Gastrocnemius medialis (tissue), 4 donors: ENCODE measurements at places on chromosomes 6 and 20. TPM values are rescaled to one million over a fixed set of nuclear protein-coding genes. Genes with fewer than 3 reads are reported as not detected.

TGM3 gene
- total RNA-seq: not detected

DNA sequence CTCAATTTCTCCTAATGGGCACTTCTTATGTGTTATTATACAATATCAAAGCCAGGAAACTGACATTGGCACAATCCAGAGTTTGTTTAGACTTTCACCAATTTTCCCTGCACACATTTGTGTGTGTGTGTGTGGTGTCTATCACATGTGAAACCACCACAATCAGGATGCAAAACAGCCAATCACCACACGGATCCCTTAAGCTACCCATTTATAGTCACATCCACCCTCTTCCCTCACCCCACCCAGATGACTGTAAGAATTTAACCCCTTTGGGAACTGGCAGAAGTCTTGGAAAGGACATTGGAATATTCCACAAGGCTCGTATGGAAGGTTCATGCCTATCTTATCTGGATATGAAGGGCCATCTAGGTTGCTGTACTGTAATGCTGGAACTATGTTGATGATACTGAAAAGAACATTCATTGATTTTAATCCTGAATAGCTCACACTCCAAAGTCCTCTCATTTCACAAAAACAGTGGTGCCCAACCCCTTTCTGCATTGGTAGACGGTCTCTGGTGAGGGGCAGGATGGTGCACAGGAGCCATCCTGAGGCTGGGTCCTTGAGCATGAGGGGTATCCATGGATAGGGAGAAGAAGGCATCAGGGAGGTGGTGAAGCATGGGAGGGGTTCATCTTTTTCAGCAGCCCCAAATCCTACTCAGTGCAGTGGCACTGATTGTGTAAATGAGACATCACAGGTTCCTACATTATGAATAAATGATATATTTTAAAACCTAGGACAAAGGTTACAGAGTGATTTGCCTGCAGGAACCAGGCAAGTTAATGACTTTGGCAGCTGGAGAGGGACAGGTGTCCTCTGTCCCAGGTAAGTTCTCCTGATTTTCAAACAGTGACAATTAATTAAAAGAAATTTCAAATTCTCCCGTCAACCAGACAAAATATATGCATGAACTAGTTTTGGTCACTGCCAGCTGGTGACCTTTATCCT, 12.1 kb upstream of the CTCFL start:
- no peaks in the 10 kb centered on the region for H3K36me3 ChIP-seq
- no peaks in the 10 kb centered on the region for H3K4me1 ChIP-seq
- no peak overlapping the region for H3K27ac ChIP-seq
- no peak overlapping the region for H3K4me3 ChIP-seq
- peaks cover 3% of the 10 kb centered on the region for H3K27me3 ChIP-seq
- no peak for DNase-seq

DNA sequence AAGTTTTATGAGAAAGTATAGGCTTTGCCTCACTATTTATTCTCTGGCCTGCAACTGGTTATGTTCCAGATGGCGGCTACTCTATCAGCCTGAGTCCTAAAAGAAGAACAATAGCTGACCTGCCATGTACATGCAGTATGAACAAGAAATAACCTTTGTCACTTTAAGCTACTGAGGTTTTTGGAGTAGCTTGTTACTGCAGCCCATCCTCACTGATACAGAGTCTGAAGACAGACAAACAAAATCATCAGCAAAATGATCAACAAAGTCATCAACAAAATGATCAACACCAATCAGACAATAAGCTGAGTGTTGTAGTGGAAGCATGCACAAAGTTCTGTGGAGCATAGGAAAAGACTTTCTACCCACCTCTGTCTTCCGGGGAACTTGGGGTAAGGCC, 82.5 kb downstream of the PLCG1 start:
- no peaks in the 10 kb centered on the region for H3K27me3 ChIP-seq
- H3K36me3 ChIP-seq: no peaks in the 10 kb centered on the region
- H3K4me1 ChIP-seq: peaks cover 15% of the 10 kb centered on the region
- H3K27ac ChIP-seq: no peak overlapping the region
- no peak overlapping the region for H3K4me3 ChIP-seq

GRCh38 chr6:30938730-30939129, 2.0 kb upstream of the MUCL3 start:
- no peak overlapping the region for H3K27ac ChIP-seq
- no peaks in the 10 kb centered on the region for H3K27me3 ChIP-seq
- H3K4me1 ChIP-seq: no peaks in the 10 kb centered on the region

DNA sequence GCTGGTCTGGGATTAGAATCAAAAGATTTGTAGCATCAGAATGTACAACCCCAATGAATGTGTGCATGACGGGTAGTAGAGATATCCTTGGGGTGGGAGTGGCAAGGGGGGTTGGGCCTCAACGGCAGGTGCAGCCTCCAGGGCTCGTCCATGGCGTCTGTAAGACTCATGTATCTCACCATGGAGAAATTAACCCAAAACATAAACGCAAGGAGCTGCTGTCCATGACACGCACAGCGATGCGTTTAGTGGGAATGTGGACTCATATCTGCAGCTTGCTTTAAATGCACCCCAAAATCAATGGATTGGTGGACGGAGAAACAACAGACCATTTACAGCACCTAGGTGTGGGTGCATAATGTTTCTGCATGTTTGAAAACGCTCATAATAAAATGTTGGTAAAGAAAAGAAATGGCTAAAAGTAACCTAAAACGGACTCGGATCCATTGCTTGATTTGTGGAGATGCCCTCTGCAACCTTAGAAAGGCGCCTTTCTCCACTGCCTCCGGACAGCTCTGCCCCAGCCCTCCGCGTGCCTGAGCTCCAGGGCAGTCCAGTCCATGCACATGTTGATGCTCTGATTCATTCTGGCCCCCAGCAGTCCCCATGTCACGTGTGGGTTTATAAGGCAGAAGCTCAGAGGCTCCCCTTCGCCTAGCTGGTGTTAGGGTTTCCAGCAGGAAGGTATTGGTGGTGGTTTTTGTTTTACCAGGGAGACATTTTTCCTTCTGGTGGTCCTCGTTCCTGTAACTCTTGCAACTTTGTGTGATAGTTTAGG, 24.5 kb downstream of the PYGB start:
- peak overlapping the region; percentile 89 for H3K27ac ChIP-seq
- H3K4me1 ChIP-seq: peaks cover 32% of the 10 kb centered on the region
- H3K27me3 ChIP-seq: no peaks in the 10 kb centered on the region
- no peak overlapping the region for H3K4me3 ChIP-seq

GRCh38 chr6:106086814-106087175, 659 bp downstream of the PRDM1 start:
- H3K4me1 ChIP-seq: peaks cover 7% of the 10 kb centered on the region
- H3K27ac ChIP-seq: no peak overlapping the region
- H3K27me3 ChIP-seq: peaks cover 13% of the 10 kb centered on the region

DNA sequence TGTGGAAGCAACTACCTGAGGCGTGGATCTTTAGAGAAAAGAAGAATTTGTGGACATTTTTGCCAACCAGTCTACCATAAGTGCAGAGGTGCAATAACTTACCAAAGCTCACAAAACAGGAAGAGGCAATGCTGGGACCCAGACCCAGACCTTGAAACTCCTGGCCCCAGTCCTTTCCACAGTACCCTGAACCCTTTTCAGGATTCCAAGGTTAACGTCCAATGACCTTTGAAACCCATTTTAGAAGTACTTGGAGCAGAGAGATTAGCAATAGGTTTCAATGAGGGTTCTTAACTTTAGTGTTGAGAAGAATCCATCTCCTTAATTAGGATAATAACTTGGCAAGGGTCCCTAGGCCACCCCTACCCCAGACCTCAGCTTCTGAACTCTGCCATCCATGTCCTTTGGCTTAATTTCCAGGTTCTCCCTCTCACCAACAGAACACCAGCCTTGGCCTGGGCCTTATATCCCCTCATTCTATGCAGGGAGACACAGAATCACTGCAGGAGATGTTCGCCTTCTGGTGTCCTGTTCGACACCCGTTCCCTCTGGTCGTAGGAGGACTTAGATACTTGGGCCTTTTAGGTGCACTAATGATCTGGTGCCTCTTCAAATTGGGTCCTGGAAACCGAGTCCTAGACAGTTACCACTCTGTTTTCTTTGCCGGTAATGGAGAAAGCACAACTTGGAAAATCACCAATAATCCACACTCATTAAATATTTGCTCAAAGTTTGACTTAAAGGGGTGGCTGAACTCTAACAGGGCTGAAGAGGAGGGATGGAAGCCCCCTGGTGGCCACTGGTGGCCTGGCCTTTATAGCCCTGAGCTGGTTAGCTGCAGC, 40.6 kb downstream of the ISM1 start:
- H3K36me3 ChIP-seq: no peaks in the 10 kb centered on the region
- no peaks in the 10 kb centered on the region for H3K4me1 ChIP-seq
- no peak overlapping the region for H3K4me3 ChIP-seq
- no peak overlapping the region for H3K27ac ChIP-seq
- H3K27me3 ChIP-seq: no peaks in the 10 kb centered on the region

- H3K4me1 ChIP-seq: peaks cover 23% of the 10 kb centered on the region
- H3K4me3 ChIP-seq: no peak overlapping the region
- H3K27me3 ChIP-seq: no peaks in the 10 kb centered on the region
- H3K36me3 ChIP-seq: peaks cover 15% of the 10 kb centered on the region
- no peak overlapping the region for H3K27ac ChIP-seq
- DNase-seq: peak; percentile 23
These were observed 109.0 kb downstream of the GJA10 start for GRCh38 chr6:90003069-90003795.

DNA sequence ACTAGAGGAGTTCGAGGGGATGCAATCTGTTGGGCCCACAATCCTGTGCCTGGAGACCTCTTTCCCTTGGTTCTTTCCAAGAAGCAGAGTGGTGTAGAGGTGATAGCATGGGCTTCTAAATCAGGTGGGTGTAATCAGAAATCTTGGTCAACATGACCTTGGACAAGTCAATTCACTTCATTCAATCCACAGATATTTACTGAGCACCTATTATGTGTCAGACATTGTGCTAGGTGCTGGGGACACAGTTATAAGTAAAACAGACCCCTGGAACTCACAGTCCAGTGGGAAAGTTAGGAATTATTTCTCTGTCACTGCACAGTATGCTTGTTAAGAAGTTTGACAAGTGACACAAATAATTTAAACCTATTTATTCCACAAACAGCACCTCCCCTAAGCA, 3.3 kb upstream of the E2F1 start:
- no peaks in the 10 kb centered on the region for H3K27me3 ChIP-seq
- no peaks in the 10 kb centered on the region for H3K36me3 ChIP-seq
- no peak overlapping the region for H3K27ac ChIP-seq

DNA sequence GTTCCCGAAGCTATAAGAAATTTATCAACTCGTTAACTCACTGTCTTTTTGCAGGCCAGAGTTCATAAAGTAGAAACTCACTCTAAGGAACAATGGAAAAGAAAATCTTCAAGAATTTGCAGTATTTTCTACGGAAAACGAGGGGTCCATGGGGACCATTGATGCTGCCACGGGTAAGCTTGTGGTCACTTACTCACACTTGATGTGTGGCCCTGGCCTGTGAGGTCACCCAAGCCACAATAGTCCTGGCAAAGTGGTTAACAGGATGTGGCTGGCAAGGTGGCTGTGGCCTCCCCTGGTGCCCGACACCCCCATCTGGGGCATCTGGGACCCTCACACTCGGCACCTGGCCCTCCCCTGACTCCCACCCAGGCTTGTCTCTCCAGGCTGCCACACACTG, 123.4 kb downstream of the C6orf118 start:
- no peaks in the 10 kb centered on the region for H3K4me1 ChIP-seq
- no peak overlapping the region for H3K4me3 ChIP-seq
- H3K27me3 ChIP-seq: no peaks in the 10 kb centered on the region
- DNase-seq: no peak

GRCh38 chr6:114892211-114892610, 549.4 kb upstream of the HS3ST5 start:
- H3K36me3 ChIP-seq: no peaks in the 10 kb centered on the region
- no peak overlapping the region for H3K27ac ChIP-seq
- H3K27me3 ChIP-seq: no peaks in the 10 kb centered on the region
- H3K4me1 ChIP-seq: no peaks in the 10 kb centered on the region

DNA sequence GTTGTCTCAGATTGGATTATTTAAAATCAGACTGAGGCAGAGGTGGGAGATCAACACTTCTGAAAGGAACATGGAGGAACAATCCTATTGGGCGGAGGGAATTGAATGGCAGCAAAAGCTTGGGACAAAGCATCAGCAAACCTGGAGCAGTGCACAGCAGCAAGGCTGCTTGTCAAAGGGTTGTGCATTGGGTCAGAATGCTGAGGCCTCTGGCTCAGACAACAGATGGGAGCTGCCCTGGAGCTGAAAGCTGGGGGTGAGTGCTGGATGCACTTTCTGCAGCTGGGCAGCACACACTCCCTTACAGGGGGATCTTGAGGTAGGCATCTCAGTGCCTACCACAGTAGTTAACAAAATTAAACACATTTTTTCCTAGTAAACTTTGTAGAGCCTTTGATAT, 634.4 kb upstream of the MMS22L start:
- no peaks in the 10 kb centered on the region for H3K27me3 ChIP-seq
- H3K36me3 ChIP-seq: no peaks in the 10 kb centered on the region
- no peak for DNase-seq
- no peaks in the 10 kb centered on the region for H3K4me1 ChIP-seq
- H3K4me3 ChIP-seq: no peak overlapping the region

DNA sequence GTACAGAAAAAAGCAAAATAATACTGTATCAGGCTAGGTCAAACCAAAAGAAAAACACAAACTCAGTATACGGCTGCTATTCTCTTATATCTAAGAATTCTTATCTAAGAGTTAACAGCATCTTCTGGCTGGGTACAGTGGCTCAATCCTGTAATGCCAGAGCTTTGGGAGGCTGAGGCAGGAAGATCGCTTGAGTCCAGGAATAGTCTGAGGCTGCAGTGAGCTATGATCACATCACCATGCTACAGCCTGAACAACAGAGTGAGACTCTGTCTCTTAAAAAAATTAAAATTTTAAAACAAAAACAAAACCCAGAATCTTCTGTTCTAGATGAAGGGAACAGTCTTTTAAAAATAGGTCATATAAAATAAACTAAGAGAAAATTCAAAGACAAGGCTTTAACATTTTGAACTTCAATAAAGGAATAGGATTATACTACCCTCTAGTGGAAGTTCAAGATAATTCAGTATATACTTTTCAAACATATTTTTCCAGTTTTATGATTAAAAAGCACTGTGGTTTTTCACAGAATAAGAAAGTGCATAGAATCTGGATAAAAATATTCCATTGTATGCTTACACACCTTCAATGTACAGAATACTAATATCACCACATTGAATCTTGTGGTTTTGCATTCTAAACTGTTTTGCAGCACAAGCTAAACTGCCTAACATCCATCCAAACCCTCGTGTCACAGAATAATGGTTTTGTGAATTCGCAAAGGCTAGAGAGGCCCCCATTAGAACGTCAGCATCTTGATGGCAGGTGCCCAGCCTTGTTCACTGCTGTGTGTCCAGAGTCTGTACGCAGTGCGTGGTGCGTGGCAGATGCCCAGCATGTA, 39.3 kb downstream of the DTNBP1 start:
- no peaks in the 10 kb centered on the region for H3K27me3 ChIP-seq
- H3K4me1 ChIP-seq: peaks cover 34% of the 10 kb centered on the region
- H3K27ac ChIP-seq: peak overlapping the region; percentile 72
- no peaks in the 10 kb centered on the region for H3K36me3 ChIP-seq
- DNase-seq: no peak
- no peak overlapping the region for H3K4me3 ChIP-seq
